ENCODE measurements at places on chromosomes 5 and 9. TPM values are rescaled to one million over a fixed set of nuclear protein-coding genes. Genes with fewer than 3 reads are reported as not detected.

Gene FBN2
- total RNA-seq = 7.1 TPM

Gene MATR3
- 170 TPM for total RNA-seq

Gene PCDHB6
- 0.57 TPM for total RNA-seq

Gene CDC20B
- not detected for total RNA-seq

Gene CDO1
- 3.6 TPM for total RNA-seq

Gene PTPRD
- total RNA-seq = 13.0 TPM

Gene CTNND2
- 41.3 TPM for total RNA-seq

Gene SHISAL2B
- not detected for total RNA-seq

Gene SLC23A1
- total RNA-seq = not detected

Gene PCDHA9
- total RNA-seq = 0.03 TPM

Gene TTC39B
- 3.2 TPM for total RNA-seq

Gene NTRK2
- 3.7 TPM for total RNA-seq
